Activated CD4-positive, CD25-positive, alpha-beta regulatory T cell treated with anti-CD3 and anti-CD28 coated beads, Interleukin-2, amount 50 U/mL, for 16 hours (primary cell): ENCODE measurements at places on chromosomes 13 and 19.

DNA sequence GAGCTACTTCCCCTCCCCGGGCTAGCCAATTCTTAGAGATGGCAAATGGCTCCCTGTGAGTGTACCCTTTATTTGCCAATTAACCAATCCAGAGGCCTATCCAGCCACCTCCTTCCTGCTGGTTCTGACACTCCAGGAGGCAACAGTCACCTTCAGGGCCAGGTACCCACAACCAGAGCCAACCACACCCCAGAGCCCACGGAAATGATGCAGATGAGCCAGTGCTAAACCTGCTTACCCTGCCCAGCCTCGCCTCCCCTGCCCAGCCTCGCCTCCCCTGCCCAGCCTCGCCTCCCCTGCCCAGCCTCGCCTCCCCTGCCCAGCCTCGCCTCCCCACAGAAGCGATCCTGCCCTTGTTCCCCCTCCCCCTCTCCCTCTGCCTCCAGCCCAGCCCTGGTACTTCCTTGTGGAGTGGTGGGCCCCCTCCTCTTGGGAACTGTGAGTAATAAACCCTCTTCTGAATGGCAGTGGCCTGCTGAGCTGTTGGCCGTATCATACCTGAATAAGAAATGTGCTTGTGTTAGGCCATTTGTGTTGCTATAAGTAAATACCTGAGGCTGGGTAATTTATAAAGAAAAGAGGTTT is 173.8 kb upstream of the RNF113B start:
- DNase-seq, result no peak

GRCh38 chr13:97385146-97385545 is 48.8 kb upstream of the RAP2A start:
- DNase-seq, result no peak

- DNase-seq, result no peak
Observed at GRCh38 chr13:52751196-52751595, 11.6 kb upstream of the CNMD start.

DNA sequence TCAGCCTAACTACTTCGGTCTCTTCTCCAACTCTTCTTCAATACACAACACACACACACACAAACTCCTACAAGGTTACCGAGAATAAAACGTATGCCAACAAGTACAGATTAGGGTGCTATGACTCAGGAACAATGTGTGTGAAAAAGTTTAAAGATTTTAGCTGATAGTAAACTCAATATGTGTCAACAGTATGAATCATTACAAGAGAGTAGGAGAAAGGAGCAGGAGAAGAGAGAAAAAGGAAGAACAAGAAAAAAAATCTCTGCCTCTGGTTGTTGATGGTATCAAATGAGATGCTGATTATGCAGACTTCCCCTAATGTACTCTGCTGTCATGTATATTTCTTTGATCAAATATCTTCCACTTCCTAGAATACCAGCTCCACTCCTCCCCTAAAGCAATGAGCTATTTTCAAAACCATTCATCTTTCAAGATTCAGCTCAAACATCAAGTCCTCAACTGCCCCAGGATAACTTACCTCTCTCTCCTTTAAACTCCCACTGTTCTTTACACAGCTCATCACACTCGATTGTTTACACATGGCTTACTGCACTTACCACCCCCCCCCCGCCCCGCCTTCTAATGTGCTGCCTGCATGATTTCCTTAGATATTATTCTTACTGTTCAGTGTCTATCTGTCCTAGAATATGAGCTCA is 95.6 kb downstream of the FAM216B start:
- DNase-seq, result no peak

GRCh38 chr13:100102042-100102441 is 13.1 kb downstream of the PCCA start:
- DNase-seq, result no peak

DNA sequence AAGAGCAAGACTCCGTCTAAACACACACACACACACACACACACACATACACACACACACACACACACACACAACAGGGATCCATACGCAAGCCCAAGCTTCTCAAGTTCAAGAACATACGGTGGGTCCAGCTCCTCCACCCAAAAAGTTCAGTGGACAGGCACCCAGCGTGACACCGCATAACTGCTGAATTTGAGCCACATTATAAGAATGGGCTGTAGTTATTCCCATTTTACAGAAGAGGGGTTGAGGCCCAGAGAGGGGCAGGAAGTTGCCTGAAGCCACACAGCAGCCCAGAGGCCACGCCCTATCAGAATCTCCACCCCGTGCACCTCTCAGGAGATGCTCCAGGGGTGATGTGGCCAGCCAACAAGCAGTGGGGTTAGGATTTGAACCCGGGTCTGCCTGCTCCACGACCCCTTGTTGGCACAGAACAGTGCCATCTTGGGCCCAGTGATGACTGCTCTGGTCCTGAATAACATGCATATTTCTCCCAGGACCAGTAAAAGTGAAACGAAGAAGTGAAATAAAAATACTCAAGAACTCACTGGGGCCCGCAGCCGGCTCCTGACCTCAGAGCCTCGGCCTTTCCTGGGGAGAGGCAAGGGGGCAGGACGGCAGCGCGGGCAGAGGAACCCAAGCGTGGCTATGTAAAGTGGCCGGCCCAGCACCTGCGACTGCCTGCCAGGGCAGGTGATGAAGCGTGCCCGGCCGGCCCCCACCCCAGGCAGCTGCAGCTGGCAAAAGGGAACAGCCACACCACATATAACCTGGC is 61.9 kb downstream of the AP1M1 start:
- no peak for DNase-seq

GRCh38 chr13:64871742-64872141 is 2358.4 kb downstream of the PCDH9 start:
- no peak for DNase-seq

- no peak for DNase-seq
Observed at GRCh38 chr13:38528986-38529385, 157.9 kb upstream of the FREM2 start.

DNA sequence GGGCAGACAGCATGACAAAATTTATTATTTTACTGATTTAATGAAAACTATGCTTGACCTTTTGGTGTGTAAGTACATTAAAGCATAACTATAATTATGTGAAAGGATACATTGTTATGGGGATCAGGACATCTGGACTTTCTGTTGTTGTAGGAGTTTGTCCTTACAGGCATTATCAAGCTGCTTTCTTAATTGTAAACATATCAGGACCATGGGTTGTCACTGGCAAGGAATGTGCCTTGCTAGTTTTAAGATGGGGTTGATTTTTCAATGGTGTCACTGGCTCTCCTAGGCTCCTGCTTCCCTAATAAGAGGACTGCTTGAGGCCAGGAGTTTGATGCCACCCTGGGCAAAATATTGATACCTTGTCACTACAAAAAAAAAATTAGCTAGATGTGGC is 32.6 kb downstream of the KBTBD6 start:
- no peak for DNase-seq

DNA sequence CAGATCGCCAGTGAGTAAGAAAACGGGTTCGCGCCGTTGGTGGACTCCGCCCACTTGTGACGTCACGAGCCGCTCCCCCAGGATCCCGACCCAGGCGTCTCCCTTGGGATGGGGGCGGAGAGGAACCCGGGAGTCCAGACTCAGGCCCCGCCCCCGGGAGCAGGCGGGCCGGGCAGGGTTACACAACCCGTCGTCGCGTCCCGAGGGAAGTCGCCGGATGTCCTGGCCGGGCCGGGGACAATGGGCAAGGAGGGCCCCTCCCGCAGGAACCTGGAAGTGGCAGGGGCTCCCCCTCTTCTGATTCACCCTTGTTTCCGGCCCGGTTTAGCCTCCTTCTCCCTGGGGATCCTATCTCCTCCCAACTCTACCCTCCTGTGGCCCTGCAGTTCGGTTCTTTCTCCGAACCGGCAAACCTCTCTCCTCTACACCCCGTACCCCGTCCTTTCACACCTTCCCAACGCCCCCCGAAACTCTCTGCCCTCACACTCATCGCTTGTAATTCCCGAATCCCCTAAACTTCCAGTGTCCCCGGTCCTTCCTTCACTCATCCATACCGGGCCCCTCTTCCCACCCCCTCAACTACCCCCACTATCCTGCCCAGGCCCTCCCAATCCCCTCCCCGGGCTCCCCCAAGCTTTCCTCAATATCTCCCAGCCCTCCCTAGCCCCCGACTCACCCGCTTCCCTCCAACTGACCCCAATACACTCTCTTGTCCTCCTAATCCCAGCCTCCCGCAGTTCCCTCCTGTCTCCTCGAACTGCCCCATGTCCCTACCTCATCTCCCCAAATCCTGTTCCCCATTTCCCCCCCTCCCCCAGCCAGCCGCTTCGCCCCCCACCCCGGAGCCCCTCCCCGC is 20.0 kb upstream of the ERCC1 start:
- DNase-seq, result no peak

GRCh38 chr19:39438270-39438934 is 2.7 kb upstream of the RPS16 start:
- DNase-seq, result no peak

DNA sequence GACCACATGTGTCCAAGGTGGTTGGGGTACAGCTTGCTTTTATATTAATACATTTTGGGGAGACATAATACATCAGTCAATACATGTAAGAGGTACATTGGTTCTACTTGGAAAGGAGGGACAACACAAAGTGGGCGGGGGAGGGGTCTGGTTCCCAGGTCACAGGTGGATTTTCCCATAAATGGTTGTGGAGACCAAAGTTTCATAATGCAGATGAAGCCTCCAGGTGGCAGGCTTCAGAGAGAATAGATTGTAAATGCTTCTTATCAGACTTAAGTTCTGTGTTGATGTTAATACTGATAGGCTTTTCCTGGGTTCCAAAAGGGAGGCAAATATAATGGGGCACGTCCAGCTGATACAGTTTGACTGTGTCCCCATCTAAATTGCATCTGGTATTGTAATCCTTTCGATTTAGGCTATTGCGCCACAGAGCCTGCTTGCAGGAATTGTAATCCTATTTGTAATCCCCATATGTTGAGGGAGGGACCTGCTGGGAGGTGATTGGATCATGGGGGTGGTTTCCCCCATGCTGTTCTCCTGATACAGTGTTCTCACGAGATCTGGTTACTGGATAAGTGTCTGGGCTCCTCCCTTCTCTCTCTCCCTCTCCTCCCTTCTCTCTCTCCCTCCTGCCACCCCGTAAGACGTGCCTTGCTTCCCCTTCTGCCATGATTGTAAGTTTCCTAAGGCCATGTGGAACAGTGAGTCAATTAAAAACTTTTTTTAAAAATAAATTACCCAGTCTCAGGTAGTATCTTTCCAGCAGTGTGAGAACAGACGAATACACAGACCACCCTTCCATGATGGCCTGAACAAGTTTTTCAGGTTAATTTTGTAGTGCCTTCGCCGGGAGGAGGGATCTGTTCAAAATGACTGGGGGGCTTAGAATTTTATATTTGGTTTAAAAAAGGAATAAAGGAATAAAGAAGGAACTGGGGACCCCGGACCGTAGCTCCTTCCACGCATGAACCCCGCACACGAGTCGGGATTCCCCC is 44.9 kb downstream of the ZNF823 start:
- DNase-seq, result no peak

DNA sequence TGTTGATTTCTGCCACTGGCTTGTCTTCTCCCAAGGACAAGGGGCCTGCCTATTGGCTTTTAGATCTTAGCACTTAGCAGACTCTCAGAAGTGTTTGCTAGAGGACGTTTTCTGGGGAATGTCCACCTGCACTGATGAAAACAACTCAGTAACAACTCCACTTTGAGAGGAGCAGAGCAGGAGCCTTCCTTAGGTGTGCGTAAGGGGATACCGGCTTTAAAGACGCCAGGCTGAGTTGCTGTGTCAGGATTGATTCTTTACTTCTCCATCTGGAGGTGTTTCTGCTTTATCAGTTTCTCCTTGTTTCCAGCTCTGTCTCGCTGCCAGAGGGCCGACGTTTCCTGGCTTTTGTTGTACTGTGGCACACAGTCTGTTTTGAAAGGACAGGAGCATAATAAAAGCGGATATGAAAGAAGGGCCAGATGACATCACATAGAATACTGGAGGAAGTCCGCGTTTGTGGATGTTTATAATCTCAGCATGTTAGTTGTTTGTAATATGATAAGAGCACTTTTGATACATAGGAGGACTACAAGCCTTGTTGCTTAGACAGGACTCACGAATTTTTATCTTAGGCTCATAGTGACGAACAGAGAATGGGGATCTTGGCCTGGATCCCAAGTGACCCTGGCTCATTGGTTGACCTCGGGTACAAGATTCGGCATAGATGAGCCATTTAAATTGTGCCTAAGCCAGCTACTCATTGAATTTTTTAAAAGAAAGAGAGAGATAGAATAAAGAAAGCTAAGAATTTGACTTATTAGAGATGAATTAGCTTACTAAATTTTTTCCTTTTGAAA is 34.6 kb downstream of the COL4A2 start:
- no peak for DNase-seq

GRCh38 chr13:75760131-75761021 is 124.2 kb downstream of the LMO7 start:
- no peak for DNase-seq

GRCh38 chr13:84358601-84359000 is 476.3 kb upstream of the SLITRK1 start:
- no peak for DNase-seq

DNA sequence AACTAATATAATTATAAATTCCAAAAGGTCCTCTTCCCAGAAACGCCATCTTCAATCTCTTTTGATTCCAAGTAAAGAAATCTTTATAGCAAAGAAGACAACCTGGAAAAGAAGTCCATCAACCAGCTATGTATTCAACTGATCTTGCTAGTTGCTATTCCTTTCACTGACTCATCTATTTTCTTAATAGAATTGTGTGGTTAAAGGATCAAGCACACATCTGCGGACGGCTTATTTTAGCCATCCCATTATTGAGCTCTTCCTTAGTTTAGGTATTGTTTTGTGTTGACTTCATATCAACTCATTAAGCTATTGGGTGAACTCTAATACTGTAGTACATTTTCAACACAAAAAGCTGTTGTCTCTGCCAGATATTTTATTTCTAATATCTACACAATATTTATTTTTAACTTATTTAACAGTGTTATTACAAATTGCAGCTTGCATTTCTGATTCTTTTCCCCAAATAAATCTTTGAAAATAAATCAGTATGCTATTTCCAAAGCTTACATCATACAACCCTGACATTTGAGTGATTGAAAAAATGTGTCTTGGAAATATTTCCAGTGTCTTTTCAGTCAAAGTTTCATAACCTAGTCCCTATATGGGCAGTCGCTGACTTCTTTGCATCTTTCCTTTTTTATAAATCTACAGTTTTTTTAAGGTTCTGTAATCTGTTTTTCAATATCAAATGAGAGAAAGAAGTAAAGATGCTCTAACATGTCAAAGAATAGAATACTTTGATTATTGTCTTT is 158.8 kb upstream of the SPRY2 start:
- no peak for DNase-seq

DNA sequence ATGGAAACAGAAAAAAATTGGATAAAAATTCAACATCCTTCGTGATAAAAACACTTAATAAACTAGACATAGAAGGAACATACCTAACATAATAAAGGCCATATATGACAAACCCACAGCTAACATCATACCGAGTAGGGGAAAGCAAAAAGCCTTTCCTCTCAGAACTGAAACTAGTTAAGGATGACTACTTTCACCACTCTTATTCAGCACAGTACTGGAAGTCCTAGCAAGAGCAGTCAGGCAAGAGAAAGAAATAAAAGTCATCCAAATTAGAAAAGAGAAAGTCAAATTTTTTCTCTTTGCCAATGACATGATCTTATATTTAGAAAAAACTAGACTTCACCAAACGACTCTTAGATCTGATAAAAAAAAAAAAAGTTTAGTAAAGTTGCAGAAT is 25.8 kb upstream of the SLC7A9 start:
- no peak for DNase-seq

- DNase-seq, result no peak
Observed at GRCh38 chr19:55257461-55258420, 1.1 kb downstream of the PPP6R1 start.

- no peak for DNase-seq
Observed at GRCh38 chr19:10979951-10980381, 19.1 kb downstream of the SMARCA4 start.

GRCh38 chr13:99288089-99288488 is 19.1 kb downstream of the GPR183 start:
- DNase-seq, result no peak

GRCh38 chr19:1794424-1795172 is 17.5 kb downstream of the ATP8B3 start:
- no peak for DNase-seq
